Glomerular endothelial cell (primary cell): ENCODE measurements at places on chromosomes 16 and 17. TPM values are rescaled to one million over a fixed set of nuclear protein-coding genes. Genes with fewer than 3 reads are reported as not detected.

DNA sequence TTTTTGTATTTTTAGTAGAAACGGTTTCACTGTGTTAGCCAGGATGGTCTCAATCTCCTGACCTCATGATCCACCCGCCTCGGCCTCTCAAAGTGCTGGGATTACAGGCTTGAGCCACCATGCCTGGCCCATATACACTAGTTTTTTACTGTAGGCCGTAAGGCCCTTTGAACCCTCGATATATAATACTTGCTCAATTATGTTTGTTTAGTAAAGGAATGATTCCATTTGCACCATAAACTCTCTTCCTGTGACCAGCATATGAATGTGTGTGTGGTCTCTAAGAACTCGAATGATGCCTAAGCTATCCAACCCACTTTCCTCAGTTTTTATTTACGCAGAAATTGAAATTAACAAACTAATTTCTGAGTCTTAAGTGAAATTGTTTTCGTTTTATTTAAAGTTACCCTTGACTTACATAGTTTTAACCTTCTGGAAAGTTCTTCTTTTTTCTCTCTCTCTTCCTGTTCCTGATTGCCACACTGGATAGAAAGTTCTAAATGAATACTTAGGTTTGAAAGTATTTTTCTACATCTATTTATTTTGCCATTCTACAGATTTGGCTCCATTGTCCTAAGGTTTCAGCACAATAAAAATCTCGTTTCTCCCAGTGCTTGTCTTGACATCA, 37.9 kb downstream of the PIGL start:
- no peak for DNase-seq

DNA sequence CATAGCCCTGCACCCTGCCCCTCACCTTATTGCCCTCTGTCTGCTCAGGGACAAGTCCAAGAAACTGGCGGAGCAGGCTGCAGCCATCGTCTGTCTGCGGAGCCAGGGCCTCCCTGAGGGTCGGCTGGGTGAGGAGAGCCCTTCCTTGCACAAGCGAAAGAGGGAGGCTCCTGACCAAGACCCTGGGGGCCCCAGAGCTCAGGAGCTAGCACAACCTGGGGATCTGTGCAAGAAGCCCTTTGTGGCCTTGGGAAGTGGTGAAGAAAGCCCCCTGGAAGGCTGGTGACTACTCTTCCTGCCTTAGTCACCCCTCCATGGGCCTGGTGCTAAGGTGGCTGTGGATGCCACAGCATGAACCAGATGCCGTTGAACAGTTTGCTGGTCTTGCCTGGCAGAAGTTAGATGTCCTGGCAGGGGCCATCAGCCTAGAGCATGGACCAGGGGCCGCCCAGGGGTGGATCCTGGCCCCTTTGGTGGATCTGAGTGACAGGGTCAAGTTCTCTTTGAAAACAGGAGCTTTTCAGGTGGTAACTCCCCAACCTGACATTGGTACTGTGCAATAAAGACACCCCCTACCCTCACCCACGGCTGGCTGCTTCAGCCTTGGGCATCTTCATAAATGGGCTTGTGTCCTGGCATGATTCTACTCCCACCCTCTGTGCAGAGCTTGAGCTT, 6.3 kb upstream of the NFATC3 start:
- DNase-seq, result no peak

DNA sequence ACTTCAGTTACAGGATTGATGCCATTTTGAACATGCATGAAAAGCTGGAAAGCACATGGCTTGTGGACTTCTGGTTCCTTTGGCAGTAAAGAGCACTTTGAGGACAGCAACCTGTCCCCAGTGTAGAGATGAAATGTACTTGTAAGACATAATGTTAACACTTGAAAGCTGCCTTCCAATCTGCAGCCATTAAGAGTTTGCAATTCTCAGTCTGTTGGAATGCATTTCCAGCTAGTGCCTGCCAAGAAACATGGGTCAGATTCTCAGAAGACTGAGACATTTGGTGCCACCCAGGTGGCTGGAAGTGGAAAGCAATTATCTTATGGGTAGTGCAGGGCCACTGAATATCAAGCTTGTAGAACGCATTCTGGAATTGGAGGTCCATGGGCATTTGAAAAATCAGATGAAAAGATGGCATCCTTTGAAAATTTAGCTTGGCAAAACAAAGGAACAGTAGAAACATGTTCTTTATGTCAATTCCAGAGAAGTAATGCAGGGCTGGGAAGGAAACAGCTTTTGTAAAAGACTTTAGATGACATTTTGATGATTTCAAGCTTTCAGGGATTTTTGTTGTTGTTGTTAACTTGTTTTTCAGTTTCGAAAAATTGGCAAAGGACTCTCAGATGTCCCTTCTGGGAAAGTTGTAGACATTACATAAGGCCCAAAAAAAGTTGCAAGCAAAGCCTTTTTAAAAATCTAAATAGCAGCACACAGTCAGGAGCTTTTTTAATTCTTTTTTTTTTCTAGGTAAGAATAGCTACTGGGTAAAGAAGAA, 147.0 kb downstream of the ABCA8 start:
- no peak for DNase-seq

DNA sequence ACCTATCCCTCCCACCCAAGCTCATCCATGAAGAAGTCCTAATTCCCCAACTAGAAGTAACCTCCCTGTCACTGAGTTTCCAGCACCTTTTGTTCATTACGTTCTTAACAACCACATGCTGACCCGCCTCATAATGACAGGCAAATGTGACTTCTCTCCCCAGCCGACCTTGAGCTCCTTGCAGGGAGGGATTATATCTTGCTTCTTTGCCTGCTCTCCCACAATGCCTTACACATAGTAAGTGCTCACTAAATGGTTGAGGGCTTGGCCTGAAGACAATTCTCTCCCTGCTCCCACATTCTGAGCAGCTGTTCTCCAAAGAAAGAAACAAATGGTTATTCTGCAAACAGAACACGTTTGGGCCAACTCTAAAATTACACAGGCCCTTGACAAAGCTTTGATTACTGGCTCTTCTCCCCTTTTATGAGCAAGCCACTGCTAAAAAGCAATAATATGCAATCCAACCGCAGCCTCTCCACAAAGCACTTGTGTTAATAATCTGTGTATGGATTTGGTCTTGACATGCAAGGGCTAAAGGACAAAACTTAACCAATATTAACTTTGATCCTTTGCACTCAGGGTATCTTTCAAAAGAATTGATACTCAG, 23.2 kb downstream of the SLC39A11 start:
- DNase-seq, result no peak

DNA sequence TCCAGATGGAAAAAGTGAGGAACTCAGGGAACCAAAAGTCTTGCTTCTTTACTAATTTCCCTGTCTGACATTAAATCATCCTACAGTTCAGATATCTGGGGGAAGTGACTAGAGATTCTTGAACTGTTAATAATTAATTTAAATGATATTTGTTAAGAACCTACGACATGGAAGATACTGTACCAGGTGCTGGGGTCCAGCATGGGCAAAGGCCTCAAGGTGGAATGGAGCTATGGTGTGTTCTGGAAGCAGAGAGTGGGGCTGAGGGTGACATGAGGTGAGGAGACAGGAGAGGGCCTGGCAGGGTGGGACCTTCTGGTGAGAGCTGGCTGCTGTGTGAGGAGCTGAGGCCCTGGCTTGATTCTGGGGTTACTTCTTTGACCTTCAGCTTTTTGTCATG, 6.0 kb upstream of the CCL2 start:
- no peak for DNase-seq

DNA sequence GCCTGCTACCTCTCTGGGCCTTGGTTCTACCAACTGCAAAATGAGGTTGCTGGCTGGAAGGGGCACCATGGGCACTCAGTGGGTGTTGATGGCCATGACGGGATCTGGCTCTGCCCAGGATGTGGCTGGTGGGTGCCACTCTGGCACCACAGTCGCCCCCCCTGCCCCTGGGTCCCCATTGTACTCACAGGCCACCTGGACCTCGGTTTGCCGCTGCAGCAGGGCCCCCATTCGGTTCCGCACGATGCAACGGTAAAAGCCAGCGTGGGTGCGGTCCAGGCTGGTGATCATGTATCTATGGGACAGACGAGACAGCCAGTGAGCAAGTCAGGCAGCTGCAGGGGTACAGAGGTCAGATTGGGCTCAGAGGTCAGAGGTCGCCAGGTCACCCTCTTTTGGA, 160.1 kb upstream of the CDC42EP4 start:
- no peak for DNase-seq

DNA sequence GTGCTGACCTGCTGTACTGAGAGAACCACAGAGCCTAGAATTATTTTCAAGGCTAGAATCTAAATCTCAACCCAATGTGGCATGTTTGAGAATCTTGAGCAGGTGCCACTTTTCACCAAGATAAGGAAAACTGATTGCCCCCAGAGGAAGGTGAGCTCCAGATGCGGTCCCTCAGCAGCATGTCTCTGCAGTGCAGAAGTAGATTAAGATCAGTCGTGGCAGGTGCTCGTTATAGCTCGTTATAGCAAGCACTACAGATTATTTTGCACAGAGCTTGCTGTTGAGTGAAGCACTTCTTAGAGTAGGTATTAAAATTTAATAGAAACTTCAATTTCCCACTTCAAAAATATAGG, 176.0 kb downstream of the AATF start:
- DNase-seq, result no peak

GRCh38 chr17:33753452-33753851, 460.4 kb upstream of the ASIC2 start:
- DNase-seq, result no peak

DNA sequence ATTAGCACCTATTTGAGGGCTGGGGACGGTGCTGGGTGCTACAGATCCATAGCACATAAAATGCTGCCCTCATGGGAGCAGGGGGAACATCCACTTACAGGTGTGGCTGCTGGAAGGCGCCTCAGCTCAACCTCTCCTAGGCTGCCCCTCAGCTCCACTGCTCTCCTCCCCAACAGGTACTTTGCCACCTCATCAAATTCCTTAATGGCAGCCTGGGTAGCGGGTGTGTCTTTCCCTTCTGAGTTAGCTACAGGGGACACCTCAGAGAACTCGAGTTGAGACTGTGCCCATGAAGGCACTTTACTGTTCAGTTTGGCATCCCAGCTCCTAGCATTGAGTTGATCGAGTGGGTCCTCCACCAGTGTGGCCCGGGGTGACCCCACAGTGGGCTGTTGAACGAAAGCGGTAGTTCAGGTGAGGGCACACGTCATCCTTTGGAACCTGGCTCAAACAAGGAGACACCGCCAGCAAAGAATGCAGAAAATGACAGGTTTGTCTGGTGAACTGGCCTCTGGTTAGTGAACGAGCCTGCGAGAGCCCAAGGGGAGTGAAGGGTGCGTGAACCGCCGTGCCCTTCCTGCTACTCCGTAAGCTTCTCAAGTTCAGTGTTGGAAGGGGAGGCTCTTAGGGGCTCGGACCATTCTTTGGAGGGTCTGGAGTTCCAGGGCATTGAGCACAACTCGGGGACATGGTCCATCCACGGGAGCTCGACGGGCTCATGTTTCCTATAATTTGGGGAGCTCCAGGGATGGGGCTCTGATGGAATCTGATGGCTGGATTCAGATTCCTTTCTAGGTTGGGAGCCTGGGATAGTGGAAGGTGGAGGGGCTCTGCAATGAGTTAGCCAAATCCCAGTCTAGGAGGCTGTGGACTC, 3.5 kb upstream of the CMIP start:
- DNase-seq, result no peak

Gene HSD17B2
- 32.8 and 80.0 TPM in 2 replicates for total RNA-seq

Gene HAPSTR1
- total RNA-seq, result 47.4 and 94.9 TPM in 2 replicates

Gene CCL14
- total RNA-seq, result 5.6 and 11.2 TPM in 2 replicates

Gene SULT1A3
- total RNA-seq, result 10.2 and 19.4 TPM in 2 replicates

Gene NPTX1
- total RNA-seq, result 0.99 and 35.0 TPM in 2 replicates

Gene SCPEP1
- 42.2 and 47.3 TPM in 2 replicates for total RNA-seq

Gene CDH3
- 0.53 and 8.6 TPM in 2 replicates for total RNA-seq

Gene TEX14
- total RNA-seq, result not detected in 2 replicates

Gene GFAP
- total RNA-seq, result not detected in 2 replicates
